Activated CD4-positive, alpha-beta T cell treated with anti-CD3 and anti-CD28 coated beads, Interleukin-2, Interleukin-4, amounts not matched to agents 100 ng/mL and 50 ng/mL, durations not matched to agents 16 hours and 8 hours (primary cell): ENCODE measurements at places on chromosomes 12 and 14.

- DNase-seq, result no peak
Measured at GRCh38 chr14:33477797-33478196, 473.1 kb downstream of the EGLN3 start.

- no peak for DNase-seq
Measured at GRCh38 chr12:26721800-26722199, 111.2 kb downstream of the ITPR2 start.

GRCh38 chr12:120748242-120748641 lies 22.6 kb downstream of the ACADS start:
- no peak for DNase-seq

DNA sequence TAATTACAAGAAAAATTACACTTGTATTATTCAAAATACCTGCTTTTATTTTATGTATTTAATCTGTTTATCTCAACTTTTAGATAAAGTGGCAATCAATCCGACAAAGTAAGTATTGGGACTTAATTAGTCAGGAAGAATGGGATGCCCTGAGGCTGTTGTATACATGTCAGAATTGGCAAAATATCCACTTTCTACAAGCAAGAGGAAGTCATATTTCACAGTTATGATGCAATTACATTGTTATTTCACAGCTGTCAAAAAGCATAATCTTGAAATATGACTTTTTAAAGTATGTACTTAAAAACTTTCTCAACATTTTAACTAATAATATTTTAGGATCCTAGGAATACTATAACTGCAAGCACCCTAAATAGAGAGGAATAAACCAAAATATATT lies 357.1 kb upstream of the MGAT4C start:
- no peak for DNase-seq

GRCh38 chr12:51926718-51927117 lies 19.4 kb downstream of the ACVRL1 start:
- DNase-seq, result peak; percentile 48

GRCh38 chr12:25194722-25195055 lies 271 bp downstream of the DNAI7 start:
- DNase-seq, result no peak

DNA sequence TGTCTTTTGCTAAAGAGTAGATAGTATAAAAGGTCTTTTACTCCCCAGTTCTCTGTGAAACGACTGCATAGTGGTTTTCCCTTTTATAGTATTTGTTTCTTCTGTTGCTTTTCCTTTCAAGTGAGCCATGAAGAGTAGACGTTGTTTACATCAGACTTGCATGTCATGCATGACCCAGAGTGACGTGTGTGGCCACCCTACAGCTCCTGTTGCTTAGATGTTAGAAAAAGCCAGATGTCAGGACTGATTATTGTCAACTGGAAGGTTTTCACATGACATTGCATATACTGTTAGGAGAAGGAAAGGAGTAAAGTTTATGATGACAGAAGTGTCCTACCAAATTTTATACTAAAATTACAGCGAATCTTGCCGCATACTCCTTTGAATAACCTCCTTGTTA lies 1.3 kb upstream of the RD3L start:
- DNase-seq, result no peak

GRCh38 chr12:12610711-12611110 lies 965 bp upstream of the CREBL2 start:
- DNase-seq, result no peak

DNA sequence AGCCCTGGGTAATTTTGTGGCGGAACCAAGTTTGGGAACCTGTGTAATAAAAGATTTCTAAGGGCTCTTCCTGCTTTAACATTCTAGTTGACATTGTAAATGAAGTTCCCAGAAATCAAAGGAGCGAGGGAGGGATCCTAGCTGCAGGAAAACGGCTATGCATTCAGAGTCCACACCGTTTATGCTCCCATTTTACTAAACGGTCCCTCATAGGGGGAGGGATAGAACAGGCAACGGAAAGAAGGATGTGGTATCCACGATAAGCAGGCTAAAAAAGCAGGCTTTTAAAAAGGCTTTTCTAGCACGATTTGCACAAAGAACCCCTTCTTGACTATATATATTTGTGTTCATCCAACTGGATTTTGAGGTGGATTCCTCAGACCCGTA lies 559 bp downstream of the SYNJ2BP start:
- no peak for DNase-seq

- DNase-seq, result no peak
Measured at GRCh38 chr14:105010891-105011291, 10.0 kb downstream of the CDCA4 start.

- DNase-seq, result peak; percentile 10
Measured at GRCh38 chr12:68932128-68932960, 627 bp downstream of the CPM start.

- DNase-seq, result no peak
Measured at GRCh38 chr12:121805171-121806008, 1.6 kb downstream of the SETD1B start.

DNA sequence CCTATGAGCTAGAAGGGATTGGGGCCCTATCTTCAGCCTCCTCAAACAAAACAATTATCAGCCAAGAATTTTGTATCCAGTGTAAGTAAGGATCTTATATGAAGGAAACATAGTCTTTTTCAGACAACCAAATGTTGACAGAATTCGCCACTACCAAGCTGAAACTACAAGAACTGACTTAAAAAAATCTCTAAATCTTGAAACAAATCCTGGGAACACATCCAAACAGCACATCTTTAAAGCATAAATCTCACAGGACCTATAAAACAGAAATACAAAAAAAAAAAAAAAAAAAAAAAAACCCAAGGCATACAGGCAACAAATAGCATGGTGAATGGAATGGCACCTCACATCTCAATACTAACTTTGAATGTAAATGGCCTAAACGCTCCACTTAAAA lies 41.3 kb upstream of the LMNTD1 start:
- DNase-seq, result no peak

- DNase-seq, result peak; percentile 69
Measured at GRCh38 chr12:128570191-128571065, 253.3 kb downstream of the SLC15A4 start.

DNA sequence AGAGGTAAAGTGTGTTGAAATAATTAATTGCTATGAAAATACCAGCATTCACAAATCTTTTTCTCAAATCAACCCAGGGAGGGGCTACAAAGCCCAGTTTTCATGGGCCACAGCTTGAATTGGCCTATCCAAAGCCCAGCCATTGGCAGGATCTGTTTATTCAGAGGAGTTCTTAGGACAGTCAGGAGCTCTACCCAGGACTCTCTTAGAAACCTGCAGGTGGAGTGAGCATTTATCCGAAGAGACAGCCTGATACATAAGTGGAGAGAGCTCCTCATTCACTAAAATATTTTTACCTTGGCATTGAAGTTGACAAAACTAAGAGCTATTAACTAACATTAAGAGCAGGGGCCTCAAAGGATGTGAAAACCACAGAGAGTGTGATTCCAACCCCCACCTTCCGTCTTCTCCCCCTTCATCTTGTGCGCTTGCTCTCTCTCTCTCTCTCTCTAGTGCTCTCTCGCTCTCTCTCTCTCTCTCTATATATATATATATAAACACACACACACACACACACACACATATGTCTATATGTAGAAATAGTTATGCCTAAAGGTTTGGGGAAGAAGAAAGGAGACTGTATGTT lies 315.5 kb downstream of the SNAPC1 start:
- DNase-seq, result no peak

GRCh38 chr12:102902093-102902492 lies 15.0 kb downstream of the PAH start:
- no peak for DNase-seq

GRCh38 chr14:65471038-65471878 lies 58.7 kb downstream of the FUT8 start:
- peak; percentile 55 for DNase-seq

DNA sequence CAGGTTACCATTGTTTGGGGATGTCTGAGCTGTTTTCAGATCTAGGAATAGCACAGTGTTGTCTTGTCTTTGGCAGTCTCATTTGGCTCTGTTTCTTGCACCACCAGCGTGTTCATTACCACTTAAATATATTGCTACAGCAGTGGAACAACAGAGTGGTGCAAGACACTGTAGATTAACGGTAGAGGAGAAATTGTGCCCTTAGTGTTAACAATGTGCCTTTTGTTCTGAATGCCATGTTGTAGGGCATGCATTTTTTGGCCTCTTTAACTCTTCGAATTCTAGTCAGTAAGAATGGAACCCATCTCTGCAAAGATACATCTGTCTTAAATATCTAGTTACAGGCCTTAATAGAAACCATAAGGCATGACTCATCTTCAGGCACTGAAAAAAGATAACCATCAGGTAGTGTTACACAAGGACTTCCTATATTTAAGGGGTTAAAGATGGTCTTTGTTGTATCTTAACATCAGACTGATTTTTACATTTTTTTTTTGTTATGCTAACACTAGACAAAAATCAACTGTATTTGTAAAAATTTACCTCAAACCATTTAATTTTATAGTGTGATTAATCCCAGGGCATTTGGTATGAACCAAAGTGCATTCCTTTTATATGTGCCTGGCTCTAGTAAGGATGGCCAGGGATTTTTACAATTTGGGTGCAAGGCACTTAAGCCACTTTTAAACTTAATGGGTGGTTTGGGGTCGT lies 12.9 kb downstream of the DYRK2 start:
- no peak for DNase-seq

DNA sequence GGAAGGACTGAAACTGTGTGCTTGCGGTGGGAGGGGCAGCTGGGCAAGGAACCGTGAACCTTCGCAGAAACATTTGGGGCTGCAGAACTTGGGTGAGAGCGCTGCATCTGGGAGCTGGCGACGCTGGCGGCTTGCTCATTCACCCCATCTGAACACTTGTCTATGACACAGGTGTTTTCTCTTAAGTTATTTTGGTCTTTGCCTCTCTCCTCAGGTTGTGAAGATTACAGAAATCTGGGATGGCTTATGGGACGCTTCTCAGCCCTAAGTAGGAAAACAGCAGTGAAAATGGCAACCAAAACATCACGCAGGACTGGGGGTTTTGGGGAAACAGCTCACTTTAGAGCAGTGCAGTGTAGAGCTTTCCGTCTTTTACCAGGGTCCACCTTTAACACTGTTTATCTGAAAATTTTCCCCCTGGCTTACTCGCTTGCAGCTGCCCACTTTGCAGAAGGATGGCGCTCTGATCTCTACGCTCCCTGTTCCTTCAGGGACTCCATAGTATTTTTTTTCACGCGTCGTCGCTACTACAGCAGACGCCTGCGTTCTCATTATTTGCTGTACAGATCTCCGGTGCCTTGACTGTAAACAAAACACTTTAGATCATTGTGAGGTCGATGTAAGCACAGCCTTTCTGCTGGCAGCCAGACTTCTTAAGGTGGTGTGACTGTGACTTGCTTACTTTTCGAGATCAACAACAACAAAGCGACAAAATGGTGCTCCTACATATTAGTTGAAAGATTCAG lies 2.7 kb upstream of the CDKN1B start:
- DNase-seq, result peak; percentile 63

DNA sequence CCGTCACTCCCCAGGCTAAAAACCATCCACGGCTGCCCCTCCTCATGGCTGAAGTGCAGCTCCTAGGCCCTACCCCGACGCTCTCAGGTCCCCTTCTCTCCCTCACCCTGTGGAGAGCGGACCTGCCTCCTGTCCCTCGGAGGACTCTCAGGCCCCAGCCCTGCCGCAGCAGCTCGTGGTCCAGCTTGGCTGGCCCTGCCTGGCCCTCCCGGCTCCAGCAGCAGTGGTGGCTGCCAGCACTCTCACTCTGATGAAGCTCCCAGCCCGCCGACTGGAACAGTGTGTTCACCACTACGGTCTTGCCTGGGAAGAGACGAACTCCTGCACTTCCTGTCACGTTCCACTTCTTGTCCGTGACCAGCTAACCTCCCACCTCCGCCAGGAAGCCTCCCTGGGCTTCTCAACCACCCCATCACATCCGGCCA lies 11.1 kb downstream of the BAG5 start:
- DNase-seq, result no peak

DNA sequence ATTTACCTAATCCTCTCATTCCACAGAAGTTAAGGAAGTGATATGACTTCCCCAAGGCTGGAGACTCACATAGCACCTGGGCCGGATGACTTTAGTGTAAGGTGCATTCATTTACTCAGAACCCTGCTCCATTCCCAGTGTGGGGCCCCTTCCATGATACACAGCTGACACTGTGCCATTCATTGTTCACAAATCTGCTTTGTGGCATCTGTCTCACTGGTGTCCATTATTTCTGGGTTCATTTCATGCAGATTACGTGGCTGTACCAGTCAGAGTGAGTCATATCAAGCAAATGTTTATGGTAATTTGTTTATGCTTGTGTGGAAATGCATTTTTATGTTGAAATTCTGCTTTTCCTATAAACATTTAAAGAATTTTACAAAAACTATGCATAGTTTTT lies 5.2 kb downstream of the ANO4 start:
- DNase-seq, result no peak

- DNase-seq, result no peak
Measured at GRCh38 chr14:37901978-37902377, 305.7 kb upstream of the SSTR1 start.

DNA sequence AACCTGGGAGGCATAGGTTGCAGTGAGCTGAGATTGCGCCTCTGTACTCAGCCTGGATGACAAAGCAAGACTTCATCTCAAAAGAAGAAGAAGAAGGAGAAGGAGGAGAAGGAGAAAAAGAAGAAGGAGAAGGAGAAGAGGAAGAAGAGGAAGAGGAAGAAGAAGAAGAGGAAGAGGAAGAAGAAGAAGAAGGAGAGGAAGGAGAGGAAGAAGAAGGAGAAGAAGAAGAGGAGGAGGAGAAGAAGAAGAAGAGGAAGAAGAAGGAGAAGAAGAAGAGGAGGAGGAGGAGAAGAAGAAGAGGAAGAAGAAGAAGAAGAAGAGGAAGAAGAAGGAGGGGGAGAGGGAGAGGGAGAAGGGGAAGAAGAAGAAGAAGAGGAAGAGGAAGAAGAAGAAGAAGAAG lies 12.9 kb upstream of the KRT8 start:
- DNase-seq, result no peak

- no peak for DNase-seq
Measured at GRCh38 chr14:23355871-23356435, 3.3 kb upstream of the SLC22A17 start.

DNA sequence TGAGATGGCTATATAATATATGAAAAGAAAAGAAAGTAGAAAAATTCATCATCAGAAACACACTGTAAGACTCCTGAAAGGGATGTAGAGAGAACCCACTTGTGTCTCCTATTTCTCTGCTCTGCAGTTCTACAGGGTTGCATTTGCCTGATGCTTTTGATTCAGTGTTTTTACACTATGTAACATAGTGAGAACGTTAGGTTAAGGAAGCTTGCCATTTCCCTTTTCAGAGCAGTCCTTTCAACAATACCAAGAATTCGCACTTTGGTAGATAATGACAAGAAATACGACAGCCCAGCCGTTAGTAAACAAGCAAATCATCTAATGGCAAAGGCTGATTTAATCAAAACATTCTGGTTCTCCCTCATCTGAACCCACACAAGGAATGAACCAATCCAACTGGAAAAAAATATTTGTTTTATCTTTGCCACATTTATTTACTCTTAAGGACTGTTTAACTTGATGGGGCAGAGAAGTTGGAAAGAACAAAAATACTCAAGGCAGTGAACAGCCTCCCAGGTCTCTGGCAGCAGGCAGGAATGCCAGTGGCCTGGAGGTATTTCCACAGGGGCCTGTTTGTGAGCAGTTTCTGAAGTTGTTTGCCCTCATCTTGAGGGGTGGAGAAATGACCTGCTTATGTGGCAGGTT lies 30.8 kb upstream of the SOCS2 start:
- no peak for DNase-seq
